ENCODE measurements at places on chromosomes 3 and 15.

GRCh38 chr3:160012108-160012507, 23.5 kb downstream of the IL12A start:
- DNase-seq: no peak
- no peaks in the 10 kb centered on the region for H3K36me3 ChIP-seq
- peaks cover 6% of the 10 kb centered on the region for H3K4me1 ChIP-seq
- no peaks in the 10 kb centered on the region for H3K27me3 ChIP-seq
- H3K27ac ChIP-seq: peak overlapping the region; percentile 41

GRCh38 chr15:98883478-98883877, 124.1 kb downstream of the PGPEP1L start:
- no peaks in the 10 kb centered on the region for H3K36me3 ChIP-seq
- no peaks in the 10 kb centered on the region for H3K27me3 ChIP-seq
- H3K4me1 ChIP-seq: peaks cover 9% of the 10 kb centered on the region
- H3K27ac ChIP-seq: no peak overlapping the region
- DNase-seq: no peak

DNA sequence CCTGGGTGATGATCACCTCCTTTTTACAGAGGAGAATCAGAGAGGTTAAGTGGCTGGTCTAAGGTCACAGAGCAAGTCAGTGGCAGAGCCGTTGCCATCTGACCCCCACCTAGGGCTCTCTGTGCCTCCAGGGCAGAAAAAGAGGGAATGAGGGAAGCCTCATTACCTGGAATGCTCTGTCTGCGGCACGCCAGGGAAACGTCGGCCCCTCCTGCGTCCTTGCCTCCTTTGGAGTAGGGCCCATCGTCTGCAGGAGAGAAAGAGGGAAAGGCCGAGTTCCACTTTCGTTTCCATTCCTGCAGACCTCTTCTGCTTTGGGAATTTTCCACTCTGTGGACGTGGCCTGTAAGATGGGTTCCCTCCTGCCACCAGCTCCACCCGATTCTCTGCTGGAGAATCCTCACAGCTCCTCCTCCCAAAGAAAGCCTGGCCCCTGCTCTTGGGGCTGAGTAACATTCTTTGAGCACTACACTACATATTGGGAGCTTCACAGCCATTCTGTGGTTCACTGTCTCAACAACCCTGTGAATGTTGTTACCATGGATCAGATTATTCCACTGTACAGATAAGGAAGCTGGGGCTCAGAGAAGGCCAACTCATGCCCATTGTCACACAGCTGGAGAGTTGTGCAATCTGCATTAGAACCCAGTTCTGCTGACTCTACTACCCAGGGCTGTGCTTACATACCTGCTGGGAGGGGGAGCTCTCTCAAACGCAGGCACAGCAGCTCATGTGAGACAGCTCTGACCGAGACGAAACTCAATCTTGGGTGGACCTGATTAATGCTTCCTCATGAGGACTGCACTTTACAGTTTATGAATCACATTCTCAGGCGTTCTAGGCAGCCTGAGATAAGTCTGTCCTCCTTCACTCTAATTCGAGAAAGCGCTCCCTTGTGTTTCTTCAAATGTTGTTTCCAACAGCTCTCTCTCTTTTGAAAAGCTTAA, 14.2 kb downstream of the GRIP2 start:
- H3K4me1 ChIP-seq: peaks cover 2% of the 10 kb centered on the region
- no peak overlapping the region for H3K4me3 ChIP-seq
- no peak for DNase-seq
- H3K36me3 ChIP-seq: no peaks in the 10 kb centered on the region
- no peak overlapping the region for H3K27ac ChIP-seq

DNA sequence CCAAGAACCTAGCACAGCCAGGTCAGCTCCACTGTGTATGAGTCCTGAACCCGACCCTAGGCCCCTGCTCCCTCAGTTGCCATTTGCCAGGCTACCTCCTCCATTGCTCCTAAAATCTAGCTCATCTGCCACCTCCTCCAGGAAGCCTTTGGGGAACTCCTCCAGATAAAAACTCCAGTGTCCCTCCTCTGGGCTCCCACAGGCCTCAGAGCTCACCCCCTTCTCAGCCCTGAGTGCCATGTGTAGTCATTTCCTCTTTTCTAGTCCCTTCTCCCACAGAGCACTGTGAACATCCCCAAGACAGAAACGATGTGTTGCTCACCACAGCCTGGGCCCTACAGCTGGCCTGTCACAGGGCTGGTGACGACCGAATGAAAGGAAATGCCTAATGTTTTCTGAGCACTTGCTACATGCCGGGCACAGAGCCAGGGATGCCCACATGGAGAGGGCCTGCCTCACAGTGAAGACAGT, 61.0 kb downstream of the IQSEC1 start:
- peak; percentile 74 for DNase-seq
- H3K4me3 ChIP-seq: peak overlapping the region; percentile 59
- peaks cover 96% of the 10 kb centered on the region for H3K4me1 ChIP-seq

- no peak overlapping the region for H3K4me3 ChIP-seq
- no peaks in the 10 kb centered on the region for H3K4me1 ChIP-seq
- H3K27me3 ChIP-seq: no peaks in the 10 kb centered on the region
- H3K36me3 ChIP-seq: peaks cover 44% of the 10 kb centered on the region
Measured at GRCh38 chr15:41377978-41378377, 24.3 kb downstream of the NDUFAF1 start.

GRCh38 chr3:105891101-105891500, 22.3 kb upstream of the CBLB start:
- no peaks in the 10 kb centered on the region for H3K27me3 ChIP-seq
- H3K4me3 ChIP-seq: peak overlapping the region; percentile 36
- peak overlapping the region; percentile 73 for H3K27ac ChIP-seq
- peaks cover 14% of the 10 kb centered on the region for H3K4me1 ChIP-seq
- DNase-seq: no peak
- no peaks in the 10 kb centered on the region for H3K36me3 ChIP-seq

DNA sequence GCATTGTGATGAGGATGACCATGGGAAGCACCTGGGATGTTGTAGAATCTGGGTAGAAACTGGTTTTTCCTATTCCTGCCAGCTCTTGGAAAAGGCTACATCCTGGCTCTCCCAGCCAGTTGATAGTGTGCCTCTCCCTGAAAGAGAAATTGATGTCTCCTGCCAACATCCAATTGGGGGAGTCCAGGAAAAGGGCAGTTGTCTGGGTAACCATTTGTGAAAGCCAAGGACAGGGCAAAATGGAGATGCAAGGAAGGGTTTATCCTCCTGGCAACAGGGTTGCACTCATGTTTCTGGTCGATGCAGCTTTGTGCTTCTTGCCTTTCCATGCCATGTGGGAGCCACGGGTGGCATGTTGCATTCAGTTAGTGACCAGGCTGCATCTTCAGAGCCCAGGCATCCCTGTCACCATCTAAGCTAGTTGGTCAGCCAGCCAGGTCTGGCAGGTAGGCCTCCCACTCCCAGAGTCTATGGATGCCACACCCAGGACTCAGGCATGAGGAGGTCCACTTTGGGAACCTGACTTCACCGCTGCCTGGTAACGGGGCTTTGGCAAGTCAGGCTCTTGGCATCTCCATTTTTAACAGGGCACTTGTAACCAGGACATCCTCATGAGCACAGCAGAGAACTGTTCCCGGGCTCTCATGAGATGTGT, 153.5 kb downstream of the DNAJB8 start:
- no peak overlapping the region for H3K4me3 ChIP-seq
- H3K27ac ChIP-seq: no peak overlapping the region
- H3K4me1 ChIP-seq: peaks cover 21% of the 10 kb centered on the region
- peaks cover 9% of the 10 kb centered on the region for H3K36me3 ChIP-seq

DNA sequence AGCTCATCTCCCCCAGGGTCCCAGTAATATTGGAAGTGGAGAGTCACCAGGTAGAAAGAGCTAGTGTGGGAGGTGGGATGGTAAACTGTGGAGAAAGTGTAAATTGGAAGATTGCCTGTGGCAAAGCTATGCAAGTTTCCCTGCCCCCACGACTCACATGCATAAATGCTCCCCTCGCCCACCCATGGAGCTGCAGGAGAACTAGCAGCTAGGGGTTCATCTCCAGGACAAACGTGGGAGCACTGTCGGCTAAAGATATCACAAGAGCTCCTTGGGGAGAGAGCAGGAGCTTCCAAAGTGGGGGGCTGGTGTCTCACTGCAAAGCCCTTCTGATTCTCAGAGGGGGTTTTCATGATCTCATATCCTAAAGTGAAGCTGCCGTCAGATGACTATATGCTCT, 91.4 kb upstream of the PLCL2 start:
- H3K27ac ChIP-seq: no peak overlapping the region
- DNase-seq: no peak
- H3K4me1 ChIP-seq: peaks cover 64% of the 10 kb centered on the region

DNA sequence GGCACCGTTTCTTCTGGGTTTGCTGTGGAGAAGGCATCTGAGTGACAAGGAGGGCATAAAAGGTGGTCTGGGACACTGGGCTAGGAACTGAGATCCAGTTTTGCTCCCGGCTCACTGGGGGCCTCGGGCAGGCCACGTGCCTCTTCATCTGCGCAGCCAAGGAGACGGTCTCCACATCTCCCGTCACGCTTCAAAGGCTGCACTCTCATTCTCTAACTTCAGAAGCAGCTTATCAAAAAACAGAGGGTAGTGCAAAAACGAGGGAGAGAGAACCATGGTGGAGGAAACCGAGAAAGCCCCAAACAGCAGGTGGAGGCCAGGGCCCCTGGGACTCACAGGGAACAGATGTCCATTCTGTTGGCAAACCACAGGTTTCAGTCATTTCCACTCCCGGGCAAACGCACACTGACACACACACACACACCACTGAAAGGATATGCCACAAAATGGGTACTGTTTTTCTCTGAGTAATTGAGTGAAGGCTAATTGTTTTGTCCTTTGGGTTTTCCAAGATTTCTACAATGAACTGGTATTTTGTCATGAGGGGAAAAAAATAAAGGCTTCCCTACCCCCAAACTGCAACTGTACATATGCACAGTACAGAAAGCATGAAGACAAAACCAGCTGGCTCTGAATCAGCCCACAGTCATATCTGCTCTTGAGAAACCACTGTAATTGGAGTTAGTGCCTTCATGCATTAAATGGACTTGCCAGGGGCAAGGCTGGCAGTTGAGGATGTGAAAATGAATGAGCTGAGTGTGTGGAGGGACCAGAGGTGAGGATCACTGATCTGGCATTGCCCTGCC, 71.9 kb downstream of the MGLL start:
- H3K27ac ChIP-seq: peak overlapping the region; percentile 58
- H3K4me1 ChIP-seq: peaks cover 41% of the 10 kb centered on the region
- H3K4me3 ChIP-seq: peak overlapping the region; percentile 7
- no peaks in the 10 kb centered on the region for H3K36me3 ChIP-seq
- peaks cover 8% of the 10 kb centered on the region for H3K27me3 ChIP-seq
